ENCODE measurements at places on chromosomes 6 and 20.

DNA sequence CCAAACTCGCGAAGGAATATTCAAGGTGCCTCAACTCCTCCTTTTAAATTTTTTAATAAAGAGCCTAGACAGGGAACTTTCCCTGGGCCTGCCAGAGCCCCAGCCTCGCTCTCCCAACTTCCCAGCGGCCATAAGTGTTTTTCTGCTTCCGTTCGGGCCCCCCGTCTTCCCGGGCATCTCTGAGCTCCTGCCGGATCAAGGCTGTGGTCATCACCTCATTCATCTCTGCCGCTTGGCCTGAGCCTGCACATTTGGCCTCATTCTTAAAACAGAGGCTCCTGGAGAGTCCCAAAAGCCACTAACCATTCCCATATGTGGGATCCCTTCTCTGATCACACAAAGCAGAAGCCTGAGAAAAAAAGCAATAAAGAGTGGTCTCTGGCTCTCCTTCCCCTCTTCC is 969.1 kb upstream of the DEFB115 start:
- DNase-seq = no peak

- no peak for DNase-seq
These were observed 19.1 kb downstream of the TLDC2 start for GRCh38 chr20:36895036-36895435.

GRCh38 chr6:79196912-79197311 is 37.6 kb downstream of the HMGN3 start:
- DNase-seq = no peak

GRCh38 chr6:142013287-142013686 is 119.4 kb upstream of the GJE1 start:
- DNase-seq = no peak

All from T-helper 22 cell (primary cell).